PC-3 (cell line): ENCODE measurements at places on chromosomes 2 and 18.

GRCh38 chr18:75231053-75231406, 20.4 kb downstream of the TSHZ1 start:
- DNase-seq, result no peak

DNA sequence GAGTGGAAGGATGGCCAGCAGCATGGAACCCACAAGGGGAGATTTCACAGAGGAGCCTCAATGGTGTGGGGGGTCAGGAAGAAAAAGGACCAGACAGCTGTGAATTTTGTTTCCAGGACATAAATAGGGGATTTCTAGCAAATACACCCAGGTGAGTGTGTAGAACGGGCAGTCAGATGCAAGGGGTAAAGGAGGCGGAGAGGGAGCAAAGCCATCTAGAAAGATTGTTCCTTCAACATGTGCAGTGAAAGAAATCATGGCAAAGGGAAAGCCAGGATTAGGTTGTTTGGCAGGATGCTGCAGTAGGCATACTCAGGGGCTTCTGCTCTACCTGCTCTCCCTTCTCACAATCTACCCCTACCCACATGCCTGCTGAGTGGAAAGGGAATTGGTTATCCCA, 119.4 kb upstream of the EPC2 start:
- DNase-seq, result no peak

DNA sequence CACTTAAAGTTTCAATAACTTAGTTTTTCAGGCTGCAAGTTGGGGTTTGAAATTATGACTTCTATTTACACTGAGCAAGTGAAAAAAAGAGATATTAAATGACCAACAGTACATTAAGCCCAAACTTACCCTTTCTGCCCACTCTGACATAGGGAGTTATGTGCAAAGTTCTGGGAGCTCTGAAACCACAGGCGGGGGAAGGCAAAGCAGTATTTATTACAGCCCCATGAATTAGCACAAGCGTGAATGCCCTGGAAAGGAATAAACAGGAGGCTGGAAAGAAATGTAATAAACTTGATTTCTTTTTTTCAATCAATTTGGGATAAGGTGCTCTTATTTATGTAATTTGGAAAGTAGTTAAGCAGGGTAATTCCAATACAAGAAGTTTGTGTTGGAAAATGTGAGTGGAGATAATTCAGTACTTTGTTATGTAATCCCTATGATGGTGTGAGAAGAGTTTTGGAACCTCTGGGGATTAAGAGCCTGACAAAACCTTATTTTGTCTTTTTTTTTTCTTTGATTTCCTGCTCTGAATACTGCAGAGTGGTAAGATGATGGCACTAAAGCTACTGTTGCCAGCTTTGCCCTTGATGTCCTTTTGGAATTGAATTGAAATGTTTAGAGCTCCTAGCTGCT, 351.5 kb downstream of the ARHGAP15 start:
- no peak for DNase-seq

- no peak for DNase-seq
Observed at GRCh38 chr18:80227472-80227871, 19.8 kb downstream of the PARD6G start.

DNA sequence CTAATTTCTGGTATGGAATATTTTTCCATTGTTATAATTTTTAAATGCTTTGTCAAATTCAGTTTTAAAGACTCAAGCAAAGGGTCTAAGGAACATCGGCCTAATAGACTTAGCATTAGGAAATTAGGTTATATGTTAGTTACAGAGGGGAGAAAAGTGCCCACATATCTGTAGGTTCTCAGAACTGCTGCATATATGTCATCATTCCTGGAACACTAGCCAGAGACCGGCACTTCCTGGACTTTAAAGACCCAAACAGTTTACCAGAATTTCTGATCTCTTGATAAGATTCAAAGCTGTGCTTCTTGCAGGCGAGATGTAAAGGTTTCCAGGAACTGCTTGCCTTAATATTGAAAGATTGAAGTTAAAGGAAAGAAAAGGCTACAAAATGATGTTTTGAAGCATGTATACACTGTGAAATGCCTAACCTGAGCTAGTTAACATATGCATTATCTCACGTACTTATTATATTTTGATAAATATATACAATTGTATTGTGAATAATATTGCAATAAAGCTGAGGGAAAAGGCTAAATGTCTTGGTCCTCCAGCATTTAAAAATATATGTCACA, 993.6 kb downstream of the LRP1B start:
- DNase-seq, result no peak

DNA sequence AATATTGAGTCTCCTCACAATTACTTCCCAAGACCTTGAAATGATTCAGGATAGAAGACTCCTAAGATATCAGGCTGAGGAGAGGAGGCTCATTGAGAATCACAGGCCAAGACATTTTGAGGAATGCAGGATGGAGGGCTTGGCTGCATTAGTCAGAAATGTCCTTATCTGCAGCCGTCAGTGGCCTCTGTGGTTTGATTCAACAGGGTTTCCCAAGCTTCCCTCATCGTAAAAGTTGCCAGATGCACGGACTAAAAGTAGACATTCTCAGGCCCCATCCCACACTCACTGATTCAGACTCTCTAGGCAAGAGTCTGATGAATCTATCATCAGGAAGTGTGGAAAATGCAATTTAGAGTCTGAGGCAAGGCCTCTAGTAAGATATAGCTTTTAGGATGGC, 34.0 kb upstream of the TMEM178A start:
- DNase-seq, result peak; percentile 86

- DNase-seq, result no peak
Observed at GRCh38 chr18:37937287-37937686, 371.7 kb upstream of the CELF4 start.

- peak; percentile 65 for DNase-seq
Observed at GRCh38 chr2:196066291-196067087, 2.1 kb downstream of the DNAH7 start.

GRCh38 chr2:71190656-71191569, 36.0 kb downstream of the PAIP2B start:
- DNase-seq, result peak; percentile 43

GRCh38 chr18:7272311-7273049, 41.6 kb downstream of the LRRC30 start:
- peak; percentile 88 for DNase-seq

- no peak for DNase-seq
Observed at GRCh38 chr18:69871363-69871762, 76.3 kb downstream of the CD226 start.

DNA sequence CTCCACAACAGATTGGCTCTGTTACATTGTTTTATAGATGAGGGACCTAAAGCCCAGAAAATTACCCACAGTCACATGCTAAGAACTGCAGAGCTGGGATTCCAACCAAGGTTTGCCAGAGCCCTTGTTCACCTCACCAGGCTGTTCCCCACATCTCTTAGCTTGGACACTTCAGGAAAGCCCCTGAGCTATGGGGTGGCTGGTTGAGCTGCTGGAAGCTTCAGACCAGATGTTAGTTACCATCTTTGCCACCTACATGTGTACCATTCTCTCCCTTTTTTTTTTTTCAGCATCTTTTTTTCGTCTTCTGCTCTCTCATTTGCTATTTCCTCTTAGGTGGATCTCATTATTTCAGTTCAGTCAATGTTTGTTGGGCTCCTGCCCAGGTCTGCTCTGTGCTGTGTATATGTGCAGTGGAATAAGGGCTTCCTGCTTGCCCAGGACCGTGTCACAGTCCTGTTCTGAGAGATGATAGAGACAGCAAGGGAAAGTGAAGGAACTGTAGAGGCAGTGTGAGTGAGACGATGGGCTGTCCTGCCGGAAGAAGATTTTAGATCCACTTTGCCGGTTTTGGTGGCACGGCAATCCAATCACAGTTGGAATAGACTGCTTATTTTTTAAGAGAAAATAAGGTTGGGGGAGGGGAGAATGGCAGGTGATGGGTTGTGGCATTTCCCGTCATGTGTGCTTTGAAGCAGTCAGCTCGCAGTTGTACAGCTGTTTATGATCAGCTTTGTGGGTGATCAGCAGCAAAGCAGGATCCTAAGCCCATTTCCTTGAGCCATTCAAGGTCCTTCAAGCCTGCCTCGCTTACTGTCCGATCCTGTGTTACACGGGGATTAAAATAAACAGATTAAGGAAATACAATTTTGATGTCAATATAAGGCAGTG, 152.6 kb downstream of the RTN4 start:
- DNase-seq, result no peak

DNA sequence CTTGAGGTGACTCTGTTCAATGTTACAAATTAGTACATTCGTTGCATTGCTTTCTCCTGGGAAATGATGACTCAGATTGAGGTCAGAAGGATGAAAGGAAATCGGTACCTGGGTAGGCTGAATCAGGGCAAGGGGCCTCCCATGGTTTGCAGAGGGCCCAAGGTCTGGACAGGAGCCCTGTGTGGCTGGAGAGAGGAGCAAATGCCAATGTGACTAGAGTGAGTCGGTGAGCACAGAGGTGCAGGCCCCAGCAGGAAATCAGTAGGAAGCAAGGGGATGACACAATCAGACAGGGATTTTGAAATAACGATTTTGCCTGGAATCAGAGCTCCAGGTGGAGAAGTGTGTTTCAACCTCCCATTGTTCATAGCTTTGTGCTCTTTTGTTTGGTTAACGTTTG, 118.9 kb downstream of the CCDC102B start:
- DNase-seq, result peak; percentile 91

GRCh38 chr2:213285404-213285803, 1.1 kb downstream of the SPAG16 start:
- peak; percentile 61 for DNase-seq

DNA sequence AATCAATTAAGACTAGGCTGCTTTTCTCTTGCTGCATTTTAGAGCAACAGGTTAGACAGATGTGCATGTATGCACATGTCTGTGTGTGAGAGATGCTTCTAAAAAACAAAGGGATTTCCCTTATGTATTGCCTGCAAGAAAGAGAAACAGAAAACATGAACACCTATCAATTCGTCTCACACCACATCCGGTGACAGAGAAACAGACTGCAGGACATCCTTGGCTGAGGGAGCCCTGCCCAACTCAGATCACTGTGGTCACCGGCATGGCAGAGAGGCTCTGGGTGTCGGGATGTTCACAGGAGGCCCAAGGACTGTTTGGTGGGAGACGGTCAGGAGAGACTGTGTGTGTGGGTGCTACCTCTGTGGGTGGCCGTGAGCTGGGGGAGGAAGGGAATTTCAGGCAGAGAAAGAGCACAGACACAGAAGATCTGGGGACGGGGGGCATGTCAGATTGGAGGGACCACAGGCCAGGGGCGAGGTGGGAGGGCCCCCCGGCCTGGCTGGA, 24.9 kb downstream of the FHL2 start:
- no peak for DNase-seq

DNA sequence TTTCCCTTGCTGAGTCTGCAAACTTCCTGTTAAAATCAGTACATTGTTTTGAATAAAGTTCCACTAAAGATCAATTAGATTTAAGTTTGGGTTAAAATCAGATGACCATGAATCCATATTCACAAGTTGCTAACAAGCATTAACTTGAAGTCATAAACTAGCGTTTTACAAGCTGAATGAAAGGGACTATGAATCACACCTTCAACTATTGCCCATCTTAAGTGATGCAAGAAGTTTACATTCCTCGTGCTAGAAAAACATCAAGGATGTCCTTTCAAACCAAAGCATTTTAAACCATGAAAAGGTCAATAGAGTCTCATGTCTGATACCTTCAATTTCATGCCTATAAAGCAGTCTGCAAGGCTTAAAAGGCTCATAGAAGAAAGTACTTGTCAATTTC, 257.2 kb upstream of the SYT4 start:
- DNase-seq, result peak; percentile 14

DNA sequence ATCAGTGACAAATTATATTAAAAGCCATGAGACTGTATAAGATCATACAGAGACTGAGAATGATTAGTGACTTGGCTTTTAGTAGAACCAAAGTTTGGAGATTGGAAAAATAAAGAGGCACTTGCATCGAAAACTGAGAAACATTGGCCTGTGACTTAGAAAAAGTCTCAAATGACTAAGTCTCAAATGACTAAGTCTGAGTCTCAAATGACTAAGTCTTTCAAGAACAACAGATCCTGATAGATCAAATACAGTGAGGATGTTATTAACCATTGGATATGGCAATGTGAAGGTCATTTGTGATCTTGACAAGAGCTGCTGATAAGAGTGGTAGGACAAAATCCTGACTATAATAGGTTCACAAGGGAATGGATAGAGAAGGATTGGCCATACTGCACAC, 135.5 kb upstream of the FANCL start:
- DNase-seq, result peak; percentile 86

GRCh38 chr2:232674491-232674890, 22.6 kb upstream of the GIGYF2 start:
- no peak for DNase-seq

DNA sequence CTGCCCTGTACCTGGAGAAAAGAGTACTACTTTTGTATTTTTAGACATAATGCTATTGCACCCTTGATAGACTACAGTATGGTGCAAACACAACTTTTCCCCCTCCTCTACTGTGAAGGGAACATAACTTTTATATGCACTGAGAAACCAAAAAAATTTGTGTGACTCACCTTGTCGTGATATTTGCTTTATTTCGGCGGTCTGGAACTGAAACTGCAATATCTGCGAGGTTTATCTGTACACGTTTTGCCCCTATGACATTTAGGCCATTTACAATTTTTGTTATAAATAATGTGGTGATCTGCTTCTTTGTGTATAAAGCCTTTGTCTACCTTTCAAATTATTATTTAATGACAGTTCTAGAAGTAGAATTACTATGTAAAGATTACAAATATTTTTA, 34.4 kb upstream of the AAK1 start:
- DNase-seq, result peak; percentile 76

DNA sequence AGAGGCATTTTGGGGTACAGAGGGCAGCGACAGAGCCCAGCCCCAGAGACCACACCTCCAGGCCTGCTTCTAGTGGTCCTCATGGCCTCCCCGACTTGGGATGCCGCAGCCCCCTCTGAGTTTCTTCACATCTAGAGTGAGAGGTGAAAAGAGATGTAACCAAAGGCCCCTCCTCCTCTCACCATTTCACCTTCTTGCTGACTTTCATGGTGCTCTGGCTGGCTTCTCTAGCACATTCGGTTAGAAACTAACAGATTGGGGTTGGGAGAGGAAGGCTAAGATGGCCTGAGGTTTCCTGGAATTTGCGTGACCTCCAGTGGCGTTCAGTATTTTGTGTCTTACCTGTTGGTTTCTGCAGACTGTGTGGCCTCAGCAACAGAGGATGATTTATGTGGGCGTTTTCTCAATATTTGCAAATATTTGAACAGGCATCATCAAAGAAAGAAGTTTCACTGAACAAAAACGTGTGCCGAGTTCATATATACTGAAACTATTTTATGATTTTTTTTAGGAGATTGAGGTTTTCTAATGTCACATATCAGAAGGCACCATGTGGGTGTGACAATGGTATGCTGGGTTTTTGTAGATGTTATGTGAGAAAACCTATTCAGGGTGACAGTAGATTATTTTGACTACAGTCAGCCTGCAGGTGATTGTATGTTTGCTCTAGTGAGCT, 69.9 kb upstream of the BCL2L11 start:
- no peak for DNase-seq

- DNase-seq, result peak; percentile 20
Observed at GRCh38 chr2:148745151-148745851, 100.8 kb downstream of the EPC2 start.

GRCh38 chr18:78913830-78914231, 65.8 kb upstream of the SALL3 start:
- DNase-seq, result no peak
